ENCODE measurements at places on chromosomes 12 and 14.

DNA sequence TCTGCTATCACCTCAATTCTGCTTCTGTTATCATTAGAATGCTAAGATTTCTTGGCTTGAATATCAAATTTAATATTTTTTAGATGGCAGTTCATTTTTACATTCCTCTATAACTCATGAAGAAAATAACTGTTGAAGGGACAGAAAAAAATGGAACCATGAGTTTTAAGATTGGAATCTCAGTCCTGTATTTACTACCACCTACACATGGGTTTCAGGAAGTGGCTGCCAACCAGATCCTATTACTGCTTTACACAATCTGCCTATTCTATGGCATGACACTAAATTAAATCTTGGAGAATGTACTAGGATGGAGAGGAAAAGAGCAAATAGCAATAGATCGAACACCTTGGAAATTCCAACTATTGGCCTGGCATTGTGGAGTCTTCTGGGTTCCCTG is 140.8 kb downstream of the DUSP6 start:
- peak; percentile 46 for DNase-seq

- no peak for DNase-seq
Measured at GRCh38 chr12:130880411-130880885, 8.6 kb downstream of the RAN start.

- DNase-seq = no peak
Measured at GRCh38 chr14:56180754-56181542, 62.7 kb downstream of the PELI2 start.

GRCh38 chr14:54638135-54638446 is 71.2 kb downstream of the SAMD4A start:
- no peak for DNase-seq

DNA sequence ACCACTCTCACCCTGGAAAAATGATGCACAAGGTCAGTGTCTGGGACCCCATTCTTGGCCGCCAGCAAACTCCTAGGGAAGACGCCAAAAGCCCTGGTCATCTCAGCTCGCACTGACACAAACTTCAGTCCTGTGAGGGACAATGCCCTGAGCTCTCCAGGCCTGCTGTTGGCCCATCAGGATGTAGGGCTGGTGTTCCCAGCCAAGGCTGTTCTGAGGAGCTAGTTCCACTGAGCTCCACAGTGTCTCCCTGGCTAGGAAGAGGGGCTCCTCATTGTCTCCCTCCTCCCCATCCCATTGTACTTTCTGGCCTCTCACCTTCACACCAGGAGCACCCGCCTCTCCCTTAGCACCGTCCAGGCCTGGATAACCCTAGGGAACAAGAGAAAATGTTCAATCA is 10.8 kb downstream of the COL2A1 start:
- DNase-seq = no peak

GRCh38 chr12:20555771-20556170 is 139.4 kb upstream of the SLCO1C1 start:
- no peak for DNase-seq

DNA sequence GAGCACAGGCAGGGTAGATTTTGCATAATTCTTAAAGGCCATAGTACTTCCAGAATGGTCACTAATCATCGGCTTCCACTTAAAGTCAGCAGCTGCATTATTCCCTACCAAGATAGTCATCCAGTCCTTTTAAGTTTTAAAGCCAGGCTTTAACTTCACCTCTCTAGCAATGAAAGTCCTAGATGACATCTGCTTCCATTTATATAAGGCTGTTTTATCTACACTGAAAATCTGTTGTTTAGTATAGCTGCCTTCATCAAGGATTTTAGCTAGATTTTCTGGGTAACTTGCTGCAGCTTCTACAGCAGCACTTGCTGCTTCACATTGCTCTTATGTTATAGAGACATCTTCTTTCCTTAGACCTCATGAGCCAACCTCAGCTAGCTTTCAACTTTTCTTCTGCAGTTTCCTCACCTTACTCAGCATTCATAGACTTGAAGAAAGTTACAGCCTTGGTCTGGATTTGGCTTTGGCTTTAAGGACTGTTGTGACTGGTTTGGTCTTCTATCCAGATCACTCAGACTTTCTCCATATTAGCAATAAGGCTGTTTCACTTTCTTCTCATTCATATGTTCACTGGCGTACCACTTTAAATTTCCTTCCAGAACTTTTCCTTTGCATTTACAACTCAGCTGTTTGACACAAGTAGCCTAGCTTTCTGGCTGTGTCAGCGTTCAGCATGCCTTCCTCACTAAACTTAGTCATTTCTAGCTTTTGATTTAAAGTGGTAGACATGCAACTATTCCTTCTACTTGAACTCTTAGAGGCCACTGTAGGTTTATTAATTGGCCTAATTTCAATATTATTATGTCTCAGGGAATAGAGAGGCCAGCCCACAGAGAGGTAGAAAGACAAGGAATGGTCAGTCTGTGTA is 209.9 kb upstream of the GARIN2 start:
- DNase-seq = no peak

- no peak for DNase-seq
Measured at GRCh38 chr14:93090826-93091555, 24.7 kb downstream of the ITPK1 start.

DNA sequence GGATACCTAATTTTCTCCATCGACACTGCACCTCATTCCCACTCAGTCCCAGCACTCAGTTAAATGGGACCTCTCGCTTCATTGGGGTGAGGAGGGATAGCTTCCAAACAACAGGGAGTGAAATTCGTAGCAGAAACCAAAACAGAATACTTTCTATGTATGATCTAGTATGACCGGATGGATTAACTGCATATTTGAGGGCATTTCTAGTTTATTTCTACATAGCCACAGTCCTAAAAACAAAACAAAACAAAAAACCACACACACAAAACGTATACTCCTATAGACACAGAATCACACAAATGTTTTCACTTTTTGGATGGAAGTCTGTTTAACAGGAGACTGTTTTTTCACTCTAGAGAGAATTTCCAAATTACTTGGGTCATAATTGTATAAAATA is 307.5 kb upstream of the FKBP4 start:
- DNase-seq = no peak

- DNase-seq = no peak
Measured at GRCh38 chr14:34718750-34719304, 4.4 kb upstream of the CFL2 start.

- DNase-seq = peak; percentile 90
Measured at GRCh38 chr14:52380294-52380693, 66.2 kb downstream of the PTGER2 start.

- DNase-seq = no peak
Measured at GRCh38 chr12:46480316-46480715, 107.7 kb upstream of the SLC38A2 start.

- DNase-seq = no peak
Measured at GRCh38 chr12:14424545-14424944, 59.1 kb downstream of the ATF7IP start.

DNA sequence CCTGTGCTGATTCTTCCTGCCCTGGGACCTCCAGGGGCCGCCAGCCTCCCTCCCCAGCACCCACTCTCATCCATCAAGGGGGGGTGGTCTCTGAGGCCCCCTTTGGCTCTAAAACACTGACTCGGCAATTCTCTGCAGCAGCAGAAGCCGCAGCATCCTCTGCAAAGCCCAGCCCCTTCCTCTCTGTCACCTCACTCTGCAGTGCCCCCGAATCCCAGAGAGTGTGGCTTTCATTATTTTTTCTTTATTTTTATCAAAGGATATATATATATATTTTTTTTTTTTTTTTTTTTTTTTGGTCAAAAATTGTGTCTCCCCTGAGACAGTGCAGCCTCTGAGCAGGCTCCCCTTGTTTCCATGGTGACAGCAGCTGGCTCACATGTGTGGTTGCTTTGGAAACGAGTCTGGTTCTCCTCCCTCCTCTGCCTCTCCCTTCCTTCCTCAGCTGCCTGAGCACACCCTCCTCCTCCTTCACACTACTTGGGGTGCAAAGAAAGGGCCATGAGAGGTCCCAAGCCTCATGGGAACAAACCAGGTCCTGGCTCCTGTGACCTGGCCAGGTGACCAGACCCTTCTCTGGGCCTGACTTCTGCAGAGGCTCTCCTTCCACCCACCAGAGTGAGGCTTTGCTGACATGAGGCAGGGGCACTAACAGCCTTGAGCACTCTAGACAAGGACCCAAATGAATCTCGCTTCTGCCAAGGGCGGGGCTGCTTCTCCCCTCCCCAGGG is 100.5 kb downstream of the LRRC74A start:
- peak; percentile 50 for DNase-seq

DNA sequence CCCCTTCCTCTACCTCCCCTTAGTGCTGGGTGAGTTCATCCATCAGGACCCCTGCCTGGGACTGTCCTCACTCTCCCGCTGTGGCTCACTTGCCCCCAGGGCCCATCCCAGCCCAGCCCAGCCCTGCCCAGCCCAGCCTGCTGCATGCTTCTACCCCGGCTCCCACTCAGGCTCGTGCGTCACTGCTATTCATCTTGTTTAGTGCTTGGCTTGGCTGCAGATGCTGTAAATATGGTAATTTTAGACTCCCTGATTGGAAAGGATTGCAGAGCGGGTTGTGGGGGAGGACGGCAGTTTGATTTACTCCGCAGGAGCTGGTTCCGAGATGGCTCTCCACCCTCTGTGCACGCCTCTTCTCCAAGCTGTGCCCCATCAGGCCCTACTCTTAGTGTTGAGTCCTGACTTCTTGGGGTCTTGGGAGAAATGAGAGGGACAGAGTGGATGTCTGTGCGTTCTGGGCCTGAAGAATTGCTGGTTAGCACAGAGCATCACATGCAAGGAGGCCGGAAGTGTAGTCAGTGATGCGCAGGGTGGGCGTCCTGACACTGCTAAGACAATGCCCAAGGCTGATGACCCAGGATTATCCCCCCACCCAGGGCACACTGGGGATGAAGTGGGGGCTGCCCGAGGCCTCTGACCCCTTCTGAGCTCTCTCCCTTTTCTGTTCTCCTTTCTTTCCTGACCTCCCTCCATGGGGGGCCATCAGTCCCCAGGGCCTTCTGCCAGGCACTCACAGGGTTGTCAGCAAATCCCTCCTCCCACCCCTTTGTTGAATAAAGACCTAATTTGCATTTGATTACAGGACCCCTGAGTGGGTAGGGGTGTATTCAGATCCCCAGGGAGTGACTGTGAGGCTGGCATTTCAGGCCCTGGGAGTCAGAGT is 244.4 kb downstream of the ZFP36L1 start:
- DNase-seq = no peak

- DNase-seq = no peak
Measured at GRCh38 chr12:108786450-108786849, 55.1 kb upstream of the CORO1C start.

- peak; percentile 23 for DNase-seq
Measured at GRCh38 chr12:3607039-3607720, 116.2 kb downstream of the PRMT8 start.

- DNase-seq = no peak
Measured at GRCh38 chr14:33350366-33350990, 411.8 kb downstream of the NPAS3 start.

- no peak for DNase-seq
Measured at GRCh38 chr14:101017806-101018560, 114.5 kb upstream of the RTL1 start.

- DNase-seq = no peak
Measured at GRCh38 chr12:65924716-65925115, 100.4 kb downstream of the HMGA2 start.

DNA sequence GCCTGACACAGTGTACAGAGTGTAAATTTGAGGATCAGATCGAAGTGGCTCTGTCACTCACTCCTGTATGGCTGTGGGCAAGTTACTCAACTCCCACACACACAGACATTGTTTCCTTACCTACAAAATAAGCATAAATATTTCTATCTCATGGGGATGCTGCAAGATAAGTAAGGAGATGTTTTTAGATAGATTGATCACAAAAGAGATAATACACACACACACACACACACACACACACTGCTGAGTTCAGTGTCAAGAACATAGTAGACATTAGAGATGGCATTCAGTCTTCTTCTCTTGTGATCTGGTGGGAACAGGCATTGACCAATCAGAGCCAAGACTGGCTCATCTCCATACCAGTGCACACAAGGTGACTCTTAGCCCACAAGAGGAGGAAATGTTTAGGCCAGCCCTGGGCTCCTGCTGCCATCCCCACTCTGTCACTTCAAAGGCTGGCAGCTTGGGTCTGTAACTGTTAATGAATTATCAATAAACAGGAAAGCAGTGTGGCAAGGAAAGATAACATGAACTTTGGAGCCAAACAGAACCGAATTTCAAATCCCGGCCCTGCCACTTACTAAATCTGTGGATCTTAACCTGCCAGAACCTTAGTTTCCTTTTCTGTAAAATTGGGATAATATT is 3.4 kb upstream of the RNASE8 start:
- no peak for DNase-seq

DNA sequence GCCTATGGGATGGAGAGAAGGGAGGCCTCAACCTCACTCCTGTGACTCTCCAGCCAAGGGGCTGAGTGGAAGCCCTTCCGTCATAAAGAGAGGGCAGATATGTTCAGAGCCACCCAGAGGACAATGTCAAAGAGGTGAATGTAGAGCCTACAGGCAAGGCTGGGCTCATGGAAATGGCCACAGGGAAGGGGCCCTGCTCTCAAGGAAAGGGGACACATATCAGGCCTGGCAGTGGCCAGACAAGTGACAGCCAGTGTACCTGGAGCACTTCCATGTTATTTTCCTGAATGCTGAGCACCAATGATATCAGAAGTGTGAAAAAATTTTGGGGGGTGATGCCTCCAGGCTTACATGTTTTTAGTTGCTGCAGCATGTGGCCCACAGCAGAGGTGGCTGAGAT is 36.6 kb upstream of the DDX11 start:
- DNase-seq = no peak

GRCh38 chr12:113932381-113933196 is 33.5 kb downstream of the RBM19 start:
- no peak for DNase-seq

GRCh38 chr12:51188359-51189051 is 15.6 kb upstream of the TFCP2 start:
- no peak for DNase-seq

GRCh38 chr14:88209273-88209672 is 113.8 kb downstream of the KCNK10 start:
- no peak for DNase-seq

DNA sequence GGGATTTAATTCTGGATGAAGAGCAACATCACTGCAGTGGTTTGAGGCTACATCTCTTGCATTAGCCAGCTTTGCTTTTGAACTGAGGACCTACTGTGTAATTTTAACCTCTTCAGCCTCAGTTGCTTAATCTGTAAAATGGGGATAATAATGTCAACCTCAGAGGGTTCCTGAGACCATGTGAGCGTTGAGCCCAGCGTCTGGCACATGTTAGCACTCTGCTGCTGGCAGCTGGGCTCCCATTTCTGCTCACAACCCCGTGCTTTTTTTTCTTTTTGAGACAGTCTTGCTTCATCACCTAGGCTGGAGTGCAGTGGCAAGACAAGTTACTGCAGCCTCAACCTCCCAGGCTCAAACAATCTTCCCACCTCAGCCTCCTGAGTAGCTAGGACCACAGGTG is 31.6 kb downstream of the TESC start:
- DNase-seq = peak; percentile 15

DNA sequence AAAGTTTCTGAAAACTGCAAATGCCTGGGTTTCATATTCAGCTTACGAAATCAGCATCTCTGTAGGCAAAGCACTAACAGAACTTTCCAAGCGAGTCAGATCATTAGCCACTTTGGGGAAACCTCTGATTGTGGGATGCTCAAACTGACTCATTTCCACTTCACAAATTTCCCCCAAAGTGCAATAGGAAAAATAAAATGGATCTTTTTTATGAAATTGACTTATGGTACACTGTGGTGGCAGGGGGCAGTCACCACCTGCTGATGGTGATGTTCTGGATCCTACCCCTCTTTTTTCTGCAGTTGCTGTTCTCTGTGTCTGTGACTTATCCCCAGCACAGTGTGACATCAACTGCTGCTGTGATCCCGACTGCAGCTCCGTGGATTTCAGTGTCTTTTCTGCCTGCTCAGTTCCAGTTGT is 5.6 kb downstream of the TCTN1 start:
- no peak for DNase-seq

- DNase-seq = no peak
Measured at GRCh38 chr14:71011479-71011878, 104.2 kb downstream of the PCNX1 start.
